Spinal cord (tissue), 10 donors: ENCODE measurements at places on chromosomes 3 and 15. TPM values are rescaled to one million over a fixed set of nuclear protein-coding genes. Genes with fewer than 3 reads are reported as not detected.

DNA sequence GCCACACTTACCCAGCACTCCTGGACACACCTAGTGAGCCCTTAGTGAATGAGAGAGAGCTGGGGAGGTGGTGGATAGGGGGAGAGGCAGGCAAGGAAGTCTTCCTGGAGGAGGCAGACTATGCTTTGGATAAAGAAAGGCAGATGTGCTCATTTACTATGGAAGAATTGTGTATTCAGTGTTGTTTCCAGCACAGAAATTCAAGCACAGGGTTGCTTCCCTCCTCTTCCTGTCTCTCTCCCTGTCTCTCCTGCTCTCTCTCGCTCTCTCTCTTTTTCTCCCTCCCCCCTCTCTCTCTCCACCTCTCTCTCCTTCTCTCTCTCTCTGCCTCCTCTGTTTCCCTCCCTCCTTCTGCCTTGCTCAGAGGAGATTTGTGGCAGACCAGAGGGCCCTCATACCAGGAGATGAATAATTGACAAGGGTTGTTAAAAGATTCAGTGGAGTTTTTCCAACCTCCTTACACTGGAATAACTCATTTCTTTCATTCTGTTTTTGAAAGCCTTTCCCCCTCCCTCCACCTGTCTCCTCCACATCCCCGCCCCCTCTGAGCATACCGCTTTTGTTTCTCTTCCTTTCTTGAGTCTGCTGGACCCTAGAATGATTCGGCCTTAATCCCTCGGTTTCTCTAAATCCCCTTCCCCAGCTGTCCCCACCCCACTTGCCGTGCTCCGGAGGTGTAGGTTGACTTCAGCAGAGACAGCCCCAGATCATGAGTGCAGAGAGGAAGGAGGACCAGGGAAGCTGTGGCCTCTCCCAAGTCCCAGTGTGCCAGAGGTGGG lies 65.6 kb downstream of the CCDC33 start:
- peaks cover 35% of the 10 kb centered on the region for H3K4me1 ChIP-seq
- H3K4me3 ChIP-seq, result no peak overlapping the region
- peaks cover 13% of the 10 kb centered on the region for H3K27me3 ChIP-seq
- no peak overlapping the region for H3K27ac ChIP-seq
- H3K36me3 ChIP-seq, result no peaks in the 10 kb centered on the region

DNA sequence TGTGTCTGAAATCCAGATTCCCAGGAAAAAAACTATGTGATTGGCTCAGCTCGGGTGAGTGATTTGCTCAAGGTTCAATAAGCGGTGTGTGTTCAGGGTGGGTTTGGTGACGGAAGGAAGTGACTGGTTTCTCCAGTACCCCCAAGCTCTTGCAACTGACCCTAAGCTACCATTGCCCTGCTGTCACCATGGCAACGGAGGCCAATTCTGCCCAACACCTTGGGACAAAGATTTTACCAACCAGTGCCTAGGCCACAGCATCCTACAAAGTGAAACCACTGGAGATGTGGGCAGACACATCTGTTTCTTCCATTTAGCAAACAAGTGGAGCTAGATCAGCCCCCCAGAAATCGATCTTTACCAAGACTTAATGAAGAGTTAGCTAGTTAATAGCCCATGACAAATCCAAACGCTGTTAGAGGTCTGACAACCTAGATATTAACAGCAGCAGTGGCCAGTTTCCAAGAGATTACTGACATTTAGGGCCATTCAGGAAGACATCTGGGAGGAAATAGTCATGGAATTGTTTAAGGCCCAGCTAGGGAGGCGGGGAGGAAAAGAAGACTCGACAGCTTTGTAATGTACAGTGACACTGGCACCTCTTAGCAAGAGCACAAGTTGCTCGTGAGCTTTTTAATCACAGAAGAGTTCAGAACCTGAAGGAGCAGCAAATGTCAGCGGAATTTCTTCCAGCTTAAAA lies 195.9 kb downstream of the SLCO3A1 start:
- H3K4me1 ChIP-seq, result peaks cover 10% of the 10 kb centered on the region
- H3K27me3 ChIP-seq, result no peaks in the 10 kb centered on the region
- no peaks in the 10 kb centered on the region for H3K36me3 ChIP-seq
- DNase-seq, result no peak
- H3K27ac ChIP-seq, result no peak overlapping the region

BBX gene
- 20.6 TPM for polyA plus RNA-seq

DNA sequence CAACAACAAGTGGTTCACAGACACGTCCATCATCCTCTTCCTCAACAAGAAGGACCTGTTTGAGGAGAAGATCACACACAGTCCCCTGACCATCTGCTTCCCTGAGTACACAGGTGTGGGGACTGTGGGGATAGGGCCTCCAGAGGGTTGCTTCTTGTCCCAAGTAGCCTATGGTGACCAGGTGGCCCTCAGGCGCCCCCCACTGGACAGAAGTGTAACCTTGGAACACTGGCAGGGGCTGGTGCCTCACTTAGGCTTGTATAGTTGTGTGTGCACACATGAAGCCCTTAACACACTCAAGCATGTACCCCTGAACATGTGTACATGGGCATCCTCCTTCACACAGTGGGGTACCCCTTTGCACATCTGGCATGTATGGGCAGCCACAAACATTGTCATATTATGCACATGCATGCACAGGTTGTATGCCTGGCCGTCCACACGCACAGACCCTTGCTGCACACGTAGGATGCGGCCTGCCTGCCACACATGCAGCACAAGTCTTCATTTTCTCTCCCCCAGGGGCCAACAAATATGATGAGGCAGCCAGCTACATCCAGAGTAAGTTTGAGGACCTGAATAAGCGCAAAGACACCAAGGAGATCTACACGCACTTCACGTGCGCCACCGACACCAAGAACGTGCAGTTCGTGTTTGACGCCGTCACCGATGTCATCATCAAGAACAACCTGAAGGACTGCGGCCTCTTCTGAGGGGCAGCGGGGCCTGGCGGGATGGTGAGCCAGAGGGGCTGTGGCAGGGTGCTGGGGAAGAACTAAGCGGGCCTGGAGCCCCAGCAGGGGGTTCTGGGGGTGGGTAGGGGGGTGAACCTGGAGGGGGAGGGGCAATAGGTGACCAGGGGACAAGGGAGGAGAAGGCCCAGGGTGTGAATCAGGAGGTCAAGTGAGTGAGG lies 11.7 kb upstream of the SEMA3B start:
- no peak overlapping the region for H3K4me3 ChIP-seq
- peak overlapping the region; percentile 92 for H3K27ac ChIP-seq
- H3K4me1 ChIP-seq, result peaks cover 88% of the 10 kb centered on the region
- H3K36me3 ChIP-seq, result peaks cover 76% of the 10 kb centered on the region
- DNase-seq, result peak; percentile 43

DNA sequence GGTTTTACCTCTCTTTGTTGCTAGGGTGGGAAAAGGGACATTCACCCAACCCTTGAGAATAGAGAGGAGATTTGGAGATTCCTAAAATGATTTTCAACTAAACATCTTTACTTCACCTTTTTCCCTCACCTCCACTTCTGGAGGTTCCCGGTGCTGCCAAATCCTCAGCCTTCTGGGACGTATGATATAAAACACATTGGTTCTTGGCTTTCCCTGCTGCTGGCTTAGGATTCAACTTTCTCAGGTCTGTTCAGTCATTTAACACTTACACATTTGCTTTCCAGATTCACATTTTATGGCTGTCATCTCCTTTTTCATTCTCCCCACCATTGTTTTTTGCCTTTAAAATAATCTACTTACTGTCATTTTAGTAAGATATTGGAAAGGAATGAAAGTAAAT lies 106.6 kb downstream of the PIK3R4 start:
- DNase-seq, result no peak
- H3K4me3 ChIP-seq, result no peak overlapping the region
- H3K36me3 ChIP-seq, result no peaks in the 10 kb centered on the region
- no peak overlapping the region for H3K27ac ChIP-seq
- no peaks in the 10 kb centered on the region for H3K4me1 ChIP-seq
